NCI-H510A (cell line): ENCODE measurements at places on chromosomes 2 and 18.

DNA sequence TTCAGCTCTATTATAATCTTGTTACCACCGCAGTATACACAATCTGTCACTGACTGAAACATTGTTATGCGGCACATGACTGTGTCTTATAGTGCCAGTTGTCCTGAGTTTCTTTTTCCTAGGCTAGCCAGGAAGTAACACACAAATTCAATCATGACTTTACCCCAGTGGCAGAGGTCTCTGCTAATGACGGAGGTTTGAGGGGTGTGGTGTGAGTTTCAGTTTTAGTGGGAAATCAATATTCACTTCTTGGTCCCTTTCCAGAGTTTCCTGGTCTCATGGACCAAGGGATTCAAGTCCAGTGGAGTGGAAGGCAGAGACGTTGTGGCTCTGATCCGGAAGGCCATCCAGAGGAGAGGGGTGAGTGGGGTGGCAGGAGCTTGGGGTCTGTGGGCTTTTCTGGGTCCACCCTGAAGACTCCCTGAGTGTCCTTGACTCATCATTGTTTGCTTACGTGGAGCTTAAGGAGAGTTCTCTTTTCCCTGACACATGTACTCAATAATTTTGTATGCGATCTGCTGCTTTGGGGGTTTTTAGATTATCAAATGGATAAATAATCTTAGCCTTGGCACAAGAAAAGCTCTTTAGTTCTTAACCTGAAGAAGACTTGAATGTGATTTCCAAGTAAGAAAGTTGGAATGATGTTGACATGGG, 39.2 kb downstream of the HK2 start:
- no peak for DNase-seq

DNA sequence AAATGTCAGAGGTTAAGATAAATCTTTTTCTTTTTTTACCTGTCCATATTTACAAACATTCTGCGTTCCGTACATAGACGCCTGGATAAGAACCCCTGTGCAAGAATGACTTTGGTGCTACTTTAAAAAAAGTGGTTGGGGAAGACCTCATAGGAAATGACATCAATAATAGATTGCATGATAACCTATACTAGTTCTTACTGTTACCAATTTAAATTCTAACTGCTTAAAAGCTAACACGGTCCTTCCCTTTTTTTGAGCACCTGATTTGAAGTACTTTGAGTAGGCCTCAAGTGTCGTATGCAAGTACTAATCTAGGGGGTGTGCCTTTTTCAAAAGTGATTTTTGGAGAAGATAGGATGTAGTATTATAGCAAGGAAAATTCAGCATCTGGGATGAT, 2.1 kb downstream of the SLC39A10 start:
- DNase-seq, result no peak

DNA sequence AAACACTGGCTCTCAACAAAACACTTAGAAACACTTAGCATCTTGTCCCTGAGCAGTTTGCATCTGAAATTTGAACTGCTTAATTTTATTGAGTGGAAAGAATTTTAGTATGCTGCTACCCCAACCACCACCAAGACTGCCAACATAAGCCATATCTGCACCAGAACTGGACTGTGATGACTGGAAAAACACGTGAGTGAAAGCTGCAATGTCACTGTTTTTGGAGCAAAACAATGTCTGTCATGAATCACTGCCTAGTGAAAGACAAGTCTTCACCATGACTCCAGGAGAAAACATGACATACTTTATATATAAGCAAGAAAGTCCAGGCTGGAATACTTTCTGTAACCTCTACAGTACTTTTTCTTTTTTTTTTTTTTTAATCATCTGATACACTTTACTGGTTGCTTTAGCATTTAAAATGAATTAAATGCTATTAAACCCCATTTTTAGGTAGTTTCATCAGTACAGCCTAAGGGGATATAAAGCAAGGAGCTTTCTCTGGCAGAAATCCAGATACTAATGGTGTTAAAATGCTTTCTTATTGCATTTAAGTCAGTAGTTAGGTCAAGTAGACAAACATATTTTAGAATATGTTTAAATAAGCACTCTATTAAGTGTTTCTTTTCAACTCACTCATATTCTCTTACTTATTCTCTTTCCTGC, 2129.4 kb upstream of the PIK3C3 start:
- no peak for DNase-seq

DNA sequence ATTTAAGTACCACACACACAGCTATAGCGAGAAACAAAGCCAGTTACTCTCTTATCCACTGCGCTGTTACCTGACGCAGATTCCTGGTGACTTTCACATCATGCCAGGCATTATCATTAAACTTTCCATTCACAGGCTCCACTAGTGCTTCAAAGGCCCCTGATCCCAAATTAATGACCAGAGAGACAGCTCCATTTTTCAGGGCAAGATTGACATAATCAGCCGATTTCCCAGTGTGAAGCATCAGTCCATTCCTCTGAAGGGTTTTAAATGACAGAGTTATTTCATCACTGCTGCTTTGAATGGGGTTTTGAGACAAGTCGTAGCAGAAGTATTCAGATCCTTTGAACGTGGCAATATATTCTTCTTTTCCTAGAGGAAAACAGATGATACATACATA, 408.7 kb downstream of the NRXN1 start:
- no peak for DNase-seq

- DNase-seq, result no peak
These were observed 18.6 kb downstream of the CMPK2 start for GRCh38 chr2:6846967-6847681.

DNA sequence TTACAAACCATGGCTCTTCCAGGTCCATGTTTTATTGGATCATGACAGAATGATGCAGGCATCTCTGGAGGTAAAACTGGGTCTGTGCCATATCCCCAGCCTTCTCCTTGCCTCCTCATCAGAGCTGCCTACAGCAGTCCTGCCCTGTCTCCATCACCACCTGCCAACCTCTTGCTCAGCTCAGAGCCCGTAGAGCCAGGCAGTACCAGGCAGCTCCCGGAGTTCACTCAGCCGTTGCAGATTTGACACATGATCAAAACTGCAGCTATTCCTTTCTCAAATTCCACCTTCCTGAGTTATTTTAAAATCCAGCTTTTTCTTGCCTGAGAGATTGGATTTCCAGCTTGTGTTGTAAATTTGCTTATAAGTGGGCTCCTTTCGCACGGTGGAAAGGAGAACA, 218.2 kb upstream of the CELF4 start:
- peak; percentile 5 for DNase-seq

DNA sequence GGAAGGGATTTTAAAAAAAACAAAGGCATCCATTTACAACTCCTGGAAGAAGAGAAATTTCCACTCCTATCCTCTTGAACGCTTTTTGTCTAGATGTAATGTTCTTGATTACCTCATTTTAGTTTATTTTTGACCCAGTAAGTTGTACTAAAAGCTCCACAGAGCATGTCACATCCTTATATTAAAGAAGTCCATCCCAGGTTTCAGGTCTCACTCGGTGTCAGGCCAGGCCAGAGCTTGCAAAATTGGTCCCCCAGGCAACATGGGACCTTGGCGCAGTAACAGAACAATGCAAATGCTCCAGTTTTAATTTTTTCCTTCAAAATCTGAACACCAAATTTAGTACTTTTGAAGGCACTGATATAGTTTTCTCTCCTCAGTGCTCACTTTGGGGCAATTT, 218.4 kb upstream of the REV1 start:
- DNase-seq, result no peak

GRCh38 chr2:180577567-180577966, 402.8 kb upstream of the UBE2E3 start:
- DNase-seq, result no peak

- no peak for DNase-seq
These were observed 1.2 kb downstream of the ERMN start for GRCh38 chr2:157324331-157324843.

DNA sequence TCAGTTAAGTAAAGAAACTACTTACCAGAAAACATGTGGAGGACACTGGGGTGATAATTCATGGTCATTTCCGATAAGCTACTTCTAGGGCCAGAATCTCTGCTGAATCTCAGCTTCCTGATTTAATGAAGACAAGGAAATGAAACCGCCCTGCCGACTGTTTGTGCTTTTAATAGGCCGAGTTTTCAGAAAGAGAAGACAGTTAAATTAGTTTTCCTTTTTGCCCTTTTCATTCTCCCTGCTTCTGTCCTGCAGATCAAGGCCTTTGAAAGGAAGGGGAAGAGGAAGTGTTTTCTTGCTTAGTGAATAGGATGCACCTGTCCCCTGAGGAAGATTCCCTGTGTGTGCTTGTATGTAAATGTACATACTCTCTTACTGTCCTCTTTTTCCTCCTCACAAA, 126.6 kb downstream of the SH3RF3 start:
- DNase-seq, result no peak

GRCh38 chr18:12271376-12272235, 17.4 kb downstream of the CIDEA start:
- DNase-seq, result peak; percentile 53

DNA sequence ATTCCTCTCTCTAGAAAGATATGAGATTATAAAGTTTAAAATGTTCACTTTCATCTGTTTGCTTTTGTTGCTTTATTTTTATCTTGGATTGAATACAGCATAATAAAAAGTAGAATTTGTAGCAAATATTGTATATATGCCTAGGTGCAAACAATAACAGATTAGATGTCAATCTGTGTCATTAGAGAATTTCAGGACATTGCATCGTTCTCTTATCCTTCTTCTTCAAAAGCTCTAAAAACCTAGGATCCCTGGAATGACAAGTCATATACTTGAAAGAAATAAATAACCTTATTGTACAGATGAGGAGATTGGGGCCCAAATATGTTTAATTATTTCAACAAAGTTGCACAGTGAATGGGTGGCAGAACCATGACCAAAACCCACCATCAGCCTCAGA, 102.8 kb upstream of the BZW1 start:
- DNase-seq, result no peak

DNA sequence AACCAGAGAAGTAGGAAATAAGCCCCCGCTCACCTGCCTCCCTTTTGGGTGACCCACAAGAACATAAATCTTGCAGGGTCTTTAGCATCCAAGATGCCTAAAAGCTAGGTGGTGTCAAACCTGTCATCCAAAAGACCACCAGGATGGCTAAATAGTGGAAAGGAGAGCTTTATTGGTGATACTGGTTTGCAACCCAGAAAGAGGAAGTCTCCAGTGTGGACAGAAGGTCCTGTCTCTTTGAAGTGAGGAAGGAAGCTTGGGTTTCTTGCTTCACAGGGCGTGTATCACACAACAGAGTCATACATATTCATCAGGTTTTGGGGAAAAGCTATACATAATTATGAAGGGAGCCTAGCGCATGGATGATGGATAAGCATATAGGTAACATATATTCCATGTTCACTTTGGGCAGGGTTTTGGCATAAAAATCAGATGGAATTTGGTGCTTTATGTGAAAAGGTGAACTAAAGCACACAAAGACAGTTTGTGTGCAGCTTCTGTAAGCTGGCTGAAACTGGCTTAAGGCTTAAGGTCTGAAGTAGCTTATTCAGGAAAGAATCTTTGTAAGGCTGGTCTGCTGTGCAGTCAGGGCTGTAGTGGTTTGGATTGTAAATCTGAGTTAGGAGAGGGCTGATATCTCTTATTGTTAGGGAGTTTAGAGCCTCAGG, 102.2 kb upstream of the MSH2 start:
- no peak for DNase-seq

DNA sequence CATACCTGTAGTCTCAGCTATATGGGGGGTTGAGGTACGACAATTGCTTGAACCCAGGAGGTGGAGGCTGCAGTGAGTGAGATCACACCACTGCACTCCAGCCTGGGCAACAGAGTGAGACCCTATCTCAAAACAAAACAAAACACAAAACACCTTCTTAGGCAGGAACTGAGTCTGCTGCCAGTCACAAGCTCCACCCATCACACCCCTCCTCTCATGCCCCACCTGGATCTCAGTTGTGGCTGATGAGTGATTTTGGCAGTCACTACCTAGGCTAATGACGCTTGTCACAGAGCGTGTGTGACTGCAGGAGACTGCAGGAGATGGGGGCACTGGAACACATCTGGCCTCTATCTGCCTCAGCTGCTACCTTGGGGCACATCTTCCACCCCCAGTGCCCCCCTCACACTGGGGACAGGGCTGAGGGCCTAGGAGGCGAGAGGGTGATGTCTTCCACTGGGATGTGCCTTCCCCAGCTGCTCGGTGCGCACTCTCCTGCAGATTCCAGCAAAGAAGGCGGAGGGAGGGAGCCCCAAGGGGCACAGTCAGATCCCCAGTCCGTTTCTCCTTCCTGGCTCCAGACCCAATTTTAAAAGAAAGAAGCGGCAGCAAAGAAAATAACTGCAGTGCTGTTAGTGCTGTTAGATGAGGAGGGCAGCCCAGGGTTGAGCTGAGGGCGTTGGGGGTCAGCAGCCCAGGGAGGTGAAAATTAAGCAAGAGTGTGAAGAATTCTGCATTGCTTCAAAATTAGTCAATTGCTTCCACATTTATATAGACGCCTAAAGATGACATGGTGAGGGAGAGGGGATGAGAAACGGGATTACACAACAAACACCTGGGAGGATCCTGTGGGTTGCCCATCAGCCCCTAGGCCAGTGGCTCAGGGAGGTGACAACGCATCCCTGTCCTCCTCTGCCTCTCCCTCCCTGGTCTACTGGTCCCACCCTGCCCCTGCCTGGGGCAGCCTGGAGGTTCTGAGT, 143.6 kb upstream of the HAAO start:
- DNase-seq, result no peak

DNA sequence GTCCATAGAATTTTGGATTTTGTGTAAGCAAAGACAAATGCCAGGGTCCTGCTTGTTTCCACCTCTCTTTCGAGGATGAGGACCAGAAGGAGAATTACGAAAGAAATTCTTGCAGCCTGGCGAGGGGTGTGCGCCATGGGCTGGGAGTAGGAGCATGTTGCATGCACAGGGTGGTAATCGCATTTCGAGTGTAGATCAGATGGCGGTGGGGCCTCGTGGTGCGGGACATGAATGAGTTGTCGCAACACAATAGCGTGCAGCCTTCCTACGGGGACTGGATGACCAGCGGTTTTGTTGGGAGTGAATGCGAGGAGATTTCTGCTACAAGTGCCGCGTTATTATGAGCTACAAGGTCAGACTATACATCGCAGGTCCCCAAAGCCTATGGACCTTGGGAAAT, 4.2 kb upstream of the EN1 start:
- DNase-seq, result no peak

- no peak for DNase-seq
These were observed 1025.3 kb upstream of the FANCL start for GRCh38 chr2:59266453-59266852.

DNA sequence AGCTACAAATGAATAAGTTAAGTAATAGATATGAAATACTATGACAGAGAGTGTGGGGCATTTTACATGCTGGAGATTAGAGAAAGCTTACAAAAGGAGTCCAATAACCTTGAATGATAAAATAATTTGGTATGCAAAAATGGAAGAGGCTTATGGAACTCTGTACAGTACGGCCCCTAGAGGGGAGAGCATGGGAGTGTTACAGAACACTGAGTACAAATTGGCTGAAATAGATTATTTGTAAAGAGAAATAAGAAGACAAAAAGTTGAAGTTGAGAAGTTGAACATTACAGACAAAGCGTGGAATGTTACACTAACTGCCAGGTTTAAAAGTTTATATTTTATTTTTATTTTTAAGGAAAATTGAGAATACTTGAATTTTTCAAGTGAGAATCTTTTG, 192.1 kb upstream of the DOK6 start:
- no peak for DNase-seq
